ENCODE measurements at places on chromosomes 13 and 19.

- DNase-seq: no peak
- no peak overlapping the region for H3K27ac ChIP-seq
- no peaks in the 10 kb centered on the region for H3K27me3 ChIP-seq
- H3K4me3 ChIP-seq: no peak overlapping the region
Measured at GRCh38 chr13:34246511-34246910, 428.6 kb downstream of the RFC3 start.

DNA sequence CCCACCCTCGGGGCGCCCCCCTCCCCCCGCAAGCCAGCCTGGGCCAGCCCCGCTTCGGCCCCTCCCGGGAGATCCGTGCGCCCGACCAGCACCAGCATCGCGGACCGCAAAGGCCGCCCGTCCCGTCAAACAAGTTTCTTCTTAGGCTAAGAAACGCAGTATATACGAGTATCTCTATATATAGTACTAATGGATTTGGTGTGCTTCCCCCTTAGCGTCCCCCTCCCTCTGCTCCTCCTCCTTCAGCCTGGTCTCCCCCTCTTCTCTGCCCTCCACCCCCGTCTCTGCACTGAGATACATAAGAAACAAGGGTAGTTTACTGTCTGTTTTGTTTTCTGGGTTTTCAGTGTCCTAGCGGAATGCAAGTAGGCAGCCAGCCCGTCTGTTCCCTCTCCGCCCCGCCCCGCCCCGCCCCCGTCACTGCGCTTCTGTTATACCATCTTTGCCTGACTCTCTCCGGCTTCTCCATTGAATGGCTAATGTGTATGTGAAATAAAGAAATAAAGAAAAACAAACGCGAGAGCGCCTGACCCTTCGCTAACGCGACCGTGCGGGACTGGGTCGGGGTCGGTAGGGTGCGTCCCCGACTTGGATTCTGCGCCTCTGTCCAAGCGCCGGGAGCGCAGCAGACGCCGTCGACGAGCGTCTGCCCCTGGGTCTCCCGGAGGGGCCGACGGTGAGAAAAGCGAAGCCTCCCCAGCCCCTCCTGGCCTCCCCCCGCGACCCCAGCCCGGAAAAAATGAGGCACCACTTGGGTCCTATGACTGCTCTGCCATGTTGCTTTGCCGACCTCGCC, 4.2 kb downstream of the LYL1 start:
- no peak overlapping the region for H3K4me3 ChIP-seq
- no peak overlapping the region for H3K27ac ChIP-seq
- no peaks in the 10 kb centered on the region for H3K36me3 ChIP-seq

DNA sequence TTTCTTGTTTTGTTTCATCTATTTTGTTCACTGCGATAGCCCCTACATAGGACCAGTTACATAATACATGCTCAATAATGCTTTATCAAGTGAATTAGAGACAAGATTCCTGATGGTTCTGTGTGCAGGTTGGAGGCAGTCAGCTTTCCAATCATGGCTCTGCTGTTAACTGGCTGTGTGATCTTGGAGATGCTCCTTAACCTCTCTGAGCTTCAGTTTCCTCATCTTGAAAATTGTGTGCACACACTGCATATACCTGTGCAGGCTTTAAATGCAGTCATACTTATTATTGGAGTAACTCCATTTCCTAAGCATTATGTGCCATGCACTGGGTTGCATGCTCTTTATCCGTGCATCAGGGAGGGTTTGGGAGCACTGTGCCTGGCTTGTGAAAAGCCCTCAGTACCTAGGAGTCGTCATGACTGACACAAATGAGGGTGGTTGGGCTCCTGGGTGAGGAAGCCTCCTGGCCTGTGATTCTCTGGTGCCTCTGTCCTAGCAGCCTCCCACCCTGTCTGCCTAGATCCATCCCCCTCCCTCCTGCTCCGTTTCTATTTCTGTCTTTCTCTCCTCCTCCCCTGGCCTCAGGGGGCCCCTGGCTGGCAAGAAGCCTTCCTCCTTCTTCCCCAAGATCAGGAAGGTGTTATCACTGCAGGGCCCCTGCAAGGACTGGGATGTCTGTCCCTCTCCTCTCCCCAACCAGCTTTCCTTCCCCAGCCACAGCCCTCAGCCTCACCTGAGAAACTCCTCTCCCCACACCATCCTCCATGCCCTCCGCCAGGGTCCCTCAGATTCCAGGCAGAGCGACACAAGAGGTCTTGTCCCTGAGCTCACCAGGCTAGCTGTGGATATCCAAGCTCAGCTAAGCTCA, 8.7 kb downstream of the IFNL1 start:
- no peak overlapping the region for H3K4me3 ChIP-seq
- H3K4me1 ChIP-seq: peaks cover 12% of the 10 kb centered on the region
- H3K36me3 ChIP-seq: no peaks in the 10 kb centered on the region
- peaks cover 73% of the 10 kb centered on the region for H3K27me3 ChIP-seq
- no peak overlapping the region for H3K27ac ChIP-seq
- no peak for DNase-seq

DNA sequence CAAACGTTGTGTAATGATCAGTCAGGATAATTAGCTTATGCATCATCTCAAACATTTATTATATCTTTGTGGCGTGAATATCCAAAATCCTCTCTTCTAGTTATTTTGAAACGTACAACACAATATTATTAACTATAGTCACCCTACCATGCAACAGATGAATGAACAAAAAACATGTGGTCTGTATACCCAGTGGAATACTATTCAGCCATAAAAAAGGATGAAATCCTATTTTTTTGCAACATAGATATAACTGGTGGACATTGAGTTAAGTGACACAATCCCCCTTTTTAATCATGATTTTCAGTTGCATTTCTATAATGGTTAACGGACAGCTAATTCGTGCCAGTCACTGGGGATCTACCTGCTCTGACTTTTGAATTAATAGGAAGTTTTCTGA, 145.6 kb downstream of the SOX1 start:
- no peaks in the 10 kb centered on the region for H3K27me3 ChIP-seq
- no peak for DNase-seq
- no peaks in the 10 kb centered on the region for H3K36me3 ChIP-seq
- no peak overlapping the region for H3K27ac ChIP-seq

GRCh38 chr19:1397838-1398237, 3.5 kb downstream of the GAMT start:
- no peak overlapping the region for H3K27ac ChIP-seq
- no peak for DNase-seq
- H3K27me3 ChIP-seq: peaks cover 7% of the 10 kb centered on the region
- H3K36me3 ChIP-seq: no peaks in the 10 kb centered on the region
- H3K4me3 ChIP-seq: no peak overlapping the region
- H3K4me1 ChIP-seq: no peaks in the 10 kb centered on the region

DNA sequence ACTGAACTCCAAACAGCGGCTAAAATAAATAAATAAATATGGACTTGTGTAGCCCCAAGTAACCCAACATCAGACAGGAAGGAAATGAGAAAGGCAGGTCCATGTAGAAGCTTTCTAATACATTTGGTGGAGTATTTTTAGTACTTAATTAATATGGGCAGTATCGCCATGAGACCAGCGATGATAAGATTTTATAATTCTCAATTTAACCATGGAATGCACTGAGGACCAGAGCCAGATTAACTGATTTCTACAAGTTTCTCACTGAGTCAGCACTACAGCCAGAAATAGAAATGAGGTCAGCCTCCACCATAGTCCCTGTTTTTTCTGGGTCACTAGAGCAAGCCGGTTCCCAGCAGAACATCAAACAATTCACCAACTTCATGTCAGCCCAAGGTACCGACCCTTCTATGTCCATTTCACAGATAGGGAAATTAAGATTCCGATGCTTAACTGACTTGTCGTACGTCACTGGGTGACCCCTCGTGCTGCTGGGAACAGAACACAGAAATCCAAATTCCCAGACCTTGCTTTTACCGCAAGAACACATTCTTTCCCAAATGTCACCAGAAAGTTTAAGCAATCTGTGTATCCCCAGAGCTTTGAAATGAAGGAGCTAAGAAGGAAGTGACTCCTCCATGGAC, 90.4 kb downstream of the COL4A1 start:
- no peak overlapping the region for H3K27ac ChIP-seq
- DNase-seq: no peak
- no peaks in the 10 kb centered on the region for H3K36me3 ChIP-seq
- no peak overlapping the region for H3K4me3 ChIP-seq

- H3K27ac ChIP-seq: no peak overlapping the region
- H3K27me3 ChIP-seq: peaks cover 22% of the 10 kb centered on the region
- no peak overlapping the region for H3K4me3 ChIP-seq
- H3K36me3 ChIP-seq: no peaks in the 10 kb centered on the region
- DNase-seq: no peak
Measured at GRCh38 chr13:21663197-21663596, 7.7 kb upstream of the FGF9 start.

GRCh38 chr19:12628040-12629022, 17.6 kb downstream of the ZNF791 start:
- DNase-seq: no peak
- no peak overlapping the region for H3K27ac ChIP-seq
- H3K4me1 ChIP-seq: no peaks in the 10 kb centered on the region

DNA sequence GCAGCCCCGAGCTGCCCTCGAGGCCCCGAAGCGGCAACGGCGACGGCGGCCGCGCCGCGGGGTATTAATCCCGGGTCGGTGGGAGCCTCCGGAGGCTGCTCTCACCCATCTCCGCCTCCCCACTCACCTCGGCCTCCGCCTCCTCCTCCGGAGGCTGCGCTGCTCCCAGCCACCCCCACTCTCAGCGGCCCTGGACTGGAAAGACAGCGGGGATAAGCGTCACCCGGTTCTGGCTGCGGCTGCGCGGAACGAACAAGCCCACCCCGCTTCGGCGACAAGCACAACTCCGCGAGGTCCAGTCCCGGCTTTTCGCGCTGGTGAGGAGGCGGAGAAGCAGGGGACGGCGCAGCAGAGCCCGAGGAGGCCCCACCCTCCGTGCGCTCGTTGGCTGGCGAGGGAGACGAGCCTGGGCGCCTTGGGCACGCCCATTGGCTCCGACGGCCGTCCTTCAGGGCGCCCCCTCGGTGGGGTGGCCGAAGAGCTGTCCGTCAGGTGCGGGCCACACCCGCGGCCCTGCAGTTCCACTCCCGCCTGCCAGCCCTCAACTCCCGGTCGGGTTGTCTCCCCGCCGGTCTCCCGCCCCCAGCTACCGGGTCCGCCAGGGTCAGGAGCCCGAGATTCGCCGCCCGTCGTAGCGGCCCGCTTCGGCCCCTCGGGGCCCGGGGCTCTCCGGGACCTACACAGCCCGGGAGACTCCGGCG, at the start of gene ZMYM5:
TSS of gene ZMYM5 (minus strand) at position 327 of the 701 bp plus-strand sequence. CDS start 11,469 bp downstream, outside the sequence.
- peaks cover 13% of the 10 kb centered on the region for H3K4me1 ChIP-seq
- peak within 1 kb of the TSS; percentile 91 for H3K27ac ChIP-seq
- peak within 1 kb of the TSS; percentile 81 for H3K4me3 ChIP-seq
- peak; percentile 100 for DNase-seq

- H3K36me3 ChIP-seq: no peaks in the 10 kb centered on the region
- peak; percentile 20 for DNase-seq
- H3K27me3 ChIP-seq: no peaks in the 10 kb centered on the region
- H3K4me1 ChIP-seq: peaks cover 7% of the 10 kb centered on the region
Measured at GRCh38 chr19:42488783-42489521, 39.3 kb downstream of the CEACAM1 start.

GRCh38 chr13:43237616-43238015, 214.2 kb downstream of the DNAJC15 start:
- H3K27me3 ChIP-seq: no peaks in the 10 kb centered on the region
- no peak overlapping the region for H3K27ac ChIP-seq
- no peak overlapping the region for H3K4me3 ChIP-seq
- H3K36me3 ChIP-seq: no peaks in the 10 kb centered on the region
- H3K4me1 ChIP-seq: peaks cover 4% of the 10 kb centered on the region
- DNase-seq: no peak

GRCh38 chr13:79171141-79172061, 234.7 kb downstream of the RBM26 start:
- H3K27me3 ChIP-seq: no peaks in the 10 kb centered on the region
- DNase-seq: peak; percentile 88
- no peak overlapping the region for H3K4me3 ChIP-seq
- no peaks in the 10 kb centered on the region for H3K36me3 ChIP-seq

DNA sequence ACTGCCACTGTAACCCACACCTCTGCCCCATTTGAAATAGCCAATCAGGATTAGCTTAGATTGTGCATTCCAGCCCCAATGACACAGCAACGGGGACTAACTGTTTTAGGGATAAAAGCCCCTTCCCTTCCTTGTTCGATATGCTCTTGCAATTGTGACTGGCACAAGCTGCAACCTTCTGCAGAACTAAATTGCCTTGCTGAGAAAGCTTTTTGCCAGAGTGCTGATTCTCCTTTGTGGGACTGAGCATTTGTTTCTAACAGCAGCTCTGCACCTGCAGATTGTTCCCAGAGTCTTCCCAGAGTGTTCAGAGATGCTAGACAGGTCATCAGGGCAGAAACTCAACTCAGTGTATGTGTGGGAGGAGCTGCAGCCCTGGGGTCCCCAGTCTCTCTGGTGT, 115.8 kb downstream of the ZNF675 start:
- H3K4me3 ChIP-seq: no peak overlapping the region
- no peak overlapping the region for H3K27ac ChIP-seq
- DNase-seq: no peak
- no peaks in the 10 kb centered on the region for H3K4me1 ChIP-seq
- H3K36me3 ChIP-seq: no peaks in the 10 kb centered on the region

DNA sequence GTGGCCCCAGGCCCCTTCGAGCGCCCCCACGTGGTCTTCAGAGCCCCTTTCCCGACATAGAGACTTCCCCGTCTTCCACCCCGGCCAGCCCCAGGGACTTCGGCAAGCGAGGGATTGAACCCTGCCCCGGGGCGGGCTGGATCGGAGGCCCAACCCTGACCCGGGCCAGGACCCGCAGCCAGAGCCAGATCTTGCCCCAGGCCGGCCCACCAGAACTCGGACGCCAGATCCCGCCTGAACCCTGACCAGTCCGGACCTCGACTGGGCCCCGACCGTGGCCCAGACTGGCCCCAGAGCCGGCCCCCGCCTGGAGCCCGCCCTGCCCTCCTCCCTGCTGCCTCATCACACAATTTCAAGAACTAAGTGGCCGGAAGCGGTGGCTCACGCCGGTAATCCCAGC, 253 bp upstream of the TPTE2 start:
- no peaks in the 10 kb centered on the region for H3K27me3 ChIP-seq
- H3K4me3 ChIP-seq: no peak overlapping the region
- no peaks in the 10 kb centered on the region for H3K4me1 ChIP-seq
- no peak overlapping the region for H3K27ac ChIP-seq
- DNase-seq: no peak

DNA sequence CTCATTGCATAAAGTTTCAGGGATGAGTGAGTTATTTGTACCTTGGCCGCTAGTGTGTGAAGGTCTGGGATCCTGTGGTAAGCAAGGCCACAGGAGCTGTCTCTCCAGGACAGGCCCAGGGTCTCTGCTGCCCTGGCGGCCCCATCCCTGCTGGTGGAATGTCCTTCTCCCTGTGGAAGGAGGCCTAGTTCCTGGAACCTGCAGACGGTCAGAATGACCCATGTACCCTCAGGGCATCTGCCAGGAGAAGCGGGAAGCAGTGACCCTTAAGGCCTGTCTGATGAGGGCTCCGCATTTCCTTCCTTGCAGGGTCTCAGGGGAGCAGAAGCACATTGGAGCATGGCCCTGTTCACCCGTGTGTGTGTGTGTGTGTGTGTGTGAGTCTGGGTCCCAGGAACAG, 32.1 kb upstream of the SOX1 start:
- no peaks in the 10 kb centered on the region for H3K36me3 ChIP-seq
- H3K4me3 ChIP-seq: no peak overlapping the region
- DNase-seq: no peak
- H3K4me1 ChIP-seq: no peaks in the 10 kb centered on the region
- no peaks in the 10 kb centered on the region for H3K27me3 ChIP-seq

- no peaks in the 10 kb centered on the region for H3K27me3 ChIP-seq
- H3K4me3 ChIP-seq: no peak overlapping the region
- H3K27ac ChIP-seq: no peak overlapping the region
- no peak for DNase-seq
- H3K4me1 ChIP-seq: peaks cover 12% of the 10 kb centered on the region
Measured at GRCh38 chr19:1952635-1953034, 11.7 kb downstream of the CSNK1G2 start.

GRCh38 chr19:2461751-2462634, 5.2 kb upstream of the LMNB2 start:
- peak; percentile 78 for DNase-seq
- H3K36me3 ChIP-seq: no peaks in the 10 kb centered on the region
